ENCODE measurements at places on chromosomes 3 and 15. TPM values are rescaled to one million over a fixed set of nuclear protein-coding genes. Genes with fewer than 3 reads are reported as not detected.

Gene TGM4
- polyA plus RNA-seq, result 0.18 TPM

Gene SLC24A5
- polyA plus RNA-seq, result 2.0 TPM

Gene P3H2
- 94.2 TPM for polyA plus RNA-seq

Gene ANKUB1
- 0.52 TPM for polyA plus RNA-seq

GRCh38 chr3:94234177-94234788 is 171.4 kb downstream of the NSUN3 start:
- peak; percentile 13 for DNase-seq

- DNase-seq, result no peak
Measured at GRCh38 chr15:39030291-39031070, 465.9 kb upstream of the RASGRP1 start.

DNA sequence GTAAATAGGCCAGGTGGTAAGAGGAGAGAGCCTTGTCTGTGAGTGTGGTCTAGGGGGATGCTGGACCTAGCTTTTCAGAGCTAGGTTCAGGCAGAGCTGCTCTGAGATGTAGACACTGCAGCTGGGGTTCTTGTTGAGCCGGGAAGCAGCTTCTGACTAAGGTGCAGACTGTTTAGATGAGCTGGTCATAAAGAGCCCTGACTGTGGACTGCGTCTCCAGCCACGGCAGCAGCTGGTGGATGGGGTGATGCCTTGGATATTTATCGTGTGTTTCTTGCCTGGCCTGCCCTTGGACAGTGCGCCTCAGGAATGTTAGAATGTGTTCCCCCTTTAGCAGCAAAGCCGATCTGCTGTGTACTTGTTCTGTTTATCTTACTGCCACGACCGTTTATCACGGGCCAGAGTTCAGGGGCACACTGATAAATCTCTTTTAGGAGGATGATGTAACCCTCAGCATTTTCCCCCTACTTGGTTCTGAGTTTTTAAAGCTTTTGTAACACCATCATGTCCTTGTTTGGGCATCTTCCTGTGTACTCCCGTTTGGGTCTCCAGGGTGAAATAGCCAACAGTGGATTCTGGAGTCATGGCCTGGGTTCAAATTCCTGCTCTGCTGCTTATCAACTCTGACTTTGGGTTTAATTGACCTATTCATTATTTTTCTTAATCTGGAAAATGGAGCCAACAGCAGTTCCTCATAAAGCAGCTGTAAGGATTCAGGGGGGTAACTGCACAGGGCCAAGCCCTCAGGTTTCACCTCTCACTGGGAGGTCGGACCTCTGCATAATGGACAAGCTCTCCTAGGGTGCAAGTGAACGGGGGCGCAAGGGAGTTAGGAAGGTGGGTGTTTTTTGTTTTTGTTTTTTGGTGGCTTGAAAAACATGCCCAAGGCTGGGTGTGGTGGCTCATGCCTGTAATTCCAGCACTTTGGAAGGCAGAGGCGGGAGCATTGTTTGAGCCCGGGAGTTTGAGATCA is 51.4 kb downstream of the FLNB start:
- peak; percentile 91 for DNase-seq

DNA sequence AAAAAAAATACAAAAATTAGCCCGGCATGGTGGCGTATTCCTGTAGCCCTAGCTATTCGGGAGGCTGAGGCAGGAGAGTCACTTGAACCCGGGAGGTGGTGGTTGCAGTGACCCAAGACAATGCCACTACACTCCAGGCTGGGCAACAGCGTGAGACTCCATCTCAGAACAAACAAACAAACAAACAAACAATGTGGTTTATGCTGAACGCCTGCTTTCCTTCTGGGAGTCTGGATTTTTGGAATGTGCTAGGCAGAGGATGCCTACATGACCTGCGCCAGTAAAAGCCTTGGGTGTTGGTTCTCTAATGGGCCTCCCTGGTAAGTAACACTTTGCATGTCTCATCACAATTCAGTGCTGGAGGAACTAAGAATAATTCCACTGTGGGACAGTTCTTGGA is 43.5 kb downstream of the PCNP start:
- DNase-seq, result no peak

GRCh38 chr3:144242747-144243146 is 271.1 kb downstream of the DIPK2A start:
- no peak for DNase-seq

Measured in left kidney (tissue), 8 donors.